Activated CD8-positive, alpha-beta memory T cell treated with anti-CD3 and anti-CD28 coated beads for 1 hour (primary cell): ENCODE measurements at places on chromosomes 2 and 18.

- DNase-seq, result no peak
Measured at GRCh38 chr18:1779587-1779986, 791.7 kb downstream of the METTL4 start.

DNA sequence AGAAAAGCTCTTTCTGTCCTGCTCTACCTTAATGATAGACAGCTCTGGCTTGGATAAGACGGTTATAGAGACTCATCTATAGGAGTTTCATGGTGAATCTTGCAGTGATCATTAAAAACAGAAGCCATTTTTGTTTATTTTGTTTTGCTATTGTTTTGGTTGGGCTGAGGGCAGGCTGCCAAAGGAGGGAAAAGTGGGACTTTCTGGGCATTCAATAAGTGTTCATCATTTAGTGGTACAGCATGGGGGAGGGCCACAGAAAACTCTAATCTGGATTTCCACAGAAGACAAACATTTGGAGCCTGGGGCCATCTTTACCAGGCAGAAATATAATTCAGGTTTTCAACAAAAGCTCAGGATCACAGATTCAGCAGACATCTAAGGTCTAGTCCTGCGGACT, 62.4 kb upstream of the EFEMP1 start:
- DNase-seq, result no peak

DNA sequence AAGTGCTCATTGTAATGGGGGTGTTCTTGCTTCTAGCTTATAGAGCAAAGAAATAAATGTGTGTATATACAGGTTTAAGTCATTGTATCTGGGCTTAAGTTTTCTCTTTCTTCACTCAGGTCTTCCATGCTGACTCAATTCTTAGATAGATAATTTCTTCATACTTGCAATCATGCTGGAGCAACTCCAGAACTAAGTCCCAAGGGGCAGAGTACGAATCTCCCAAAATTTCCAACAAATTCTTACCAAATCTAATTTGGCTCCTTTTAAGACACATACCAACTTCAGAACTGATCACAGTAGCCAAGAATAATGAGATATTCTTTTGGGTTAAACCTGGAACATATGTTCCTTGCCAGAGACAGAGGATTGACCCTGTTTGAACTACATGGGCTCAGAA, 4.3 kb upstream of the SPAG16 start:
- DNase-seq, result no peak

DNA sequence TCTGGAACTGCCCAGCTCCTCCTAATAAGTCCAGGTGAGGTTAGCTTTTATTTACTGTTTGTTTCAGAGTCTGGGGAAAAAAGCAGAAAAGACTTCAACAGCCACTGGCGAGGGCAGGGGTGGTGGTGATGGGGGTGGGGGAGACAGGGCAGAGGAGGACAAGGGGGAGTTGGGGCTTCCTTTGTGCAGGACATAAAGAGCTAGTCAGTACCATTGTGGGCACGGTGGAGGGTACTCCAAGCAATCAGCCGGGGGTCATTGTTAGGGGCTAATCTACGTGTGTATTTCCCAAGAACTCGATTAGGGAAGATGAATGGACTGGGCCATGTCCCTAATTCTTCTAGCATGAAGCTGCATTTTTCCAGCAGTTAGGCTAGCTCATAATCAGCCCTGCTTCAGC, 2.8 kb upstream of the RAX start:
- no peak for DNase-seq

DNA sequence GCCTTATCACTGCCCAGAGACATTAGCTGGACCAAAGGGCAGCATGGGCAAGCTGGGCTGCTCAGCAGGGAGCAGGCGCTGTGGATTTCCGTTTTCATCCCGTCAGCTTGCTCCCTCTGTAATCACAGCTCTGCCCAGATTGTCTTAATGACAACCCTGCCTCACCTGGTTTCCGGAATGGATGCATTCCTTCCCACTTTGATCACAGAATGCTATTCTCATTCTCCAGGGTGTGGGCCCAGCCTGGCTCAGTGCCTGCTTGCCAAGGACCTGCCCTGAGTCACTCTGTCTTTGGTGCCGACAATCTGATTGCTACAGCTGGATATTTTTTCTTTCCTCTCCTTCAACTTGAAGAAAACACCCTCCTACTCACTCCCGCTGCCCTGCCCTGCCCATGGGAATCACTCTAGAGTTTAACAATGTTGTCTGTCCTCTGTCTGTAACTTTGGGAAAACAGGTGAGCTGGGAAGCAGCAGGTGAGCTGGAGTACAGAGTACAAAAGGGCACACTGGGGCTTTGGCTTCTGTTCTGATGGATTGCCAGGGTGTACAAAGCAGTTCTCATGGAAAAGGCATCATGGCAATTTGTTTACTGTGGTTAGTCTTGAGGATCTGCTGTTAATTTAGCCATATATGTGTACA, 27.2 kb upstream of the FAM136A start:
- DNase-seq, result no peak

DNA sequence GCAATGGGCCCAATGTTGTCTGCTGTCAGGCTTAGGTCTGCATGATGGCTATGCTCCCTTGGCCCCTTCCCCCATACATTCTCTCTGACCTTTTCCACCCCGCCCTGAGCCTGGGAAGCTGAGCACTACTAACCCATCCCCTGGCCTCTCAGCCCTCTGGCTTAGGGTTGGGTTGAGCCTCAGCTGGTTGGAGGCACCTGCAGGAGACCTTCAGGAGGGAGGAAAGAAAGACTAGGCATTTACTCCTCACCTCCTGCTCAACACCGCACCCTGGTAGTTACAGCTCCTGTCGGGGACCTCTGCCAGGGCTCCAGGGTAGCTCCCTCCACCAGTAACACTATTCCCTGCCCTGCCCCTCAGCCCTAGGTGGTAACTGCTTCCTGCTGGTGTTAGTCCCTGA, 80.5 kb downstream of the GALNT14 start:
- DNase-seq, result no peak
